Testis (tissue), 5 donors: ENCODE measurements at places on chromosomes 16 and 17. TPM values are rescaled to one million over a fixed set of nuclear protein-coding genes. Genes with fewer than 3 reads are reported as not detected.

DNA sequence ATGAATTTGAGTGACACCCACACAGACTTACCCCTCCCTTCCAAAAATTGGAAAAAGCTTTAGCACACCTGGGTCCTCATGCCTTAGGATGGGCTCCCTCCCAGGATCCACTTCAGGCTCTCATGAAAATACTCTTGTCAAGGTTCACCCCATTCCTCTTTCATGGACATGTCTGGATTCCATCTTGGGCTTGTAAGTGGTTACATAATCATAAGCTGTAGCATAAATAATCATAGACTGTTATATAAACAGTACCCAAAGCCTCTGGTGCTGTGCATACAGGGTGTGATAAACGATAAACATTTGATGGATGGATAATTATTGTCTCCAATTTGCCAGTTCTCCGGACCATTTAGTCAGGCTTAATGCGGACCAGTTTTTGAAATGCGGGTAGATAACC is 53.7 kb upstream of the TEKT3 start:
- DNase-seq, result no peak

IL17C gene
- total RNA-seq, result 0.99 TPM

GPR179 gene
- total RNA-seq, result 1.3 TPM

ABCA6 gene
- total RNA-seq, result 16.4 TPM

NME2 gene
- total RNA-seq, result 105 TPM

GRCh38 chr16:64933885-64934284 is 188.0 kb downstream of the CDH11 start:
- no peak for DNase-seq
